Stimulated activated CD8-positive, alpha-beta memory T cell treated with anti-CD3 and anti-CD28 coated beads, Interleukin-4, amount 100 ng/mL, for 1 hour (primary cell): ENCODE measurements at places on chromosomes 11 and 22.

GRCh38 chr11:120057028-120057330, 80.9 kb downstream of the TRIM29 start:
- DNase-seq: no peak

DNA sequence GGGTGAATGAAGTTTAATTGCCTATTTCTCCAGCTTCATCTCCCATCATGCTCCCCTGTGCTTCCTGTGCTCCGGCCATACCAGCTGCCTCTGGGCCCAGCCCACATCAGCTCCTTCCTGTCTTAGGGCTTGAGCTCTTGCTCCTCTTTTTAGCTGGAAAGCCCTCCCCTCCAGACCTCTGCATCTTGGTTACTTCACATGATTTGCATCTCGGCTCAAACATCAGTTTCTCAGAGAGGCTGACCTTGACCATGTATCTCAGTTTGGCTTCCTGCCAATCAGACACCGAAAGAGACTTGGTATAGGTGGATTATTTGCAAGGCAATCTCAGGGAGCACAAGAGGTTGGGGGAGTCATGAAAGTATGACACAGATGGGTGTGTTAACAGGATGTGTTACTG, 73.2 kb upstream of the TIMP3 start:
- no peak for DNase-seq

DNA sequence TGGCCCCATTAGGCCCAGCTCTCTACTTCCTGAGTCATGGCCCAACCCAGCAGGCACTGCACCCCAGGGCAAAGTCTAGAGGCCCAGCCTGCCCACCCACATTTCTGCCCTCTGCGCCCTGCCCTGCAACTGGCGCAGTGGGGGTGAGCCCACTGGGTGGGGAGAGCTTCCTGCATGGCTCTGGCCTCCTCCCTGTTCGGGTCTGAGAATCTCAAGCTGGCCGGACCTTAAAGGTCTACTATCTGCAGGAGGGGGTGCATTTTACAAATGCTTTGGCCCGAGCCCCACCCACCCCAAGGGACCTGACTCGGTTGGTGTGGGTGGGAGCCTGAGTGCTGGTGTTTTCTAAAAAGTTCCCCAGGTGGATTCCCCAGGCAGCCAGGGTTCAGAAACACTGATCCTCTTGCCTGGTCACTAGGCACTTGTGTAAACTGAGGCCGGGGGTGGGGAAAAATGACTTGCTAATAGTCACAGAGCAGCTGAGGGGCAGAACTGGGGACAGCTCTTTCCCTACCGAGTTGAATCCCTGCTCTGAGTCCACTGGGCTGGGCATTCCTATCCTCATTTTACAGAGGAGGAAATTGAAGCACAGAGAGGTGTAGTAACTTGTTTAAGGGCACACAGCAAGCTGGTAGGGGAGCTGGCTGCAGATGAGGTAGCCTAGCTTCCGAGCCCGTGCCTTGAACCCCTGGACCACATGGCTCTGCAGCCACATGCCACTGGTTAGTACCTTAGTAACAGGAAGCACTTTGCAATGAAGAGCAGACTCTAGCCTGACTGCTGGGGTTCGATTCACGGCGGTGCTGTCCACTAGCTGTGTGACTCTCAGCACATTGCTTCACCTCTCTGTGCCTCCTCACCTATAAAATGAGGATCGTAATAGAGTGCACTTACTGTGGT, 36.3 kb downstream of the CD82 start:
- DNase-seq: no peak

- no peak for DNase-seq
These were observed 8.1 kb downstream of the BCL9L start for GRCh38 chr11:118917481-118918127.

DNA sequence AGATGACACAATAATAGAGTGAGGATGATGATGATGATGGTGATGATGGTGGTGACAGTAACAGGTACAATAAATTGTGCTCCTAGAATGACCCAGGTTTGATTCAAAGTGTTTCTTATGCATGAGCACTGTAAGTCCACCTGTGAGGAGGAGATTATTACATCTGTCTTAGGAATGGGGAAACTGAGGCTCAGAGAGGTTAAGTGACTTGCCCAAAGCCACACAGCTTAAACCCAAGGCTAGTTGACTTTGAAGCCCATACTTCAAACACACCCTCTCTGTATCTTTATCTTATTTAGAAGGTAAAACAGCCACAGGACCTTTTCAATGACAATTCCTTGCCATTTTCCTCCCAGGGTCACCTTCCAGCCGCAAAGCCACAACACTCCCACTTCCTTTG, 88.9 kb downstream of the MIAT start:
- no peak for DNase-seq

DNA sequence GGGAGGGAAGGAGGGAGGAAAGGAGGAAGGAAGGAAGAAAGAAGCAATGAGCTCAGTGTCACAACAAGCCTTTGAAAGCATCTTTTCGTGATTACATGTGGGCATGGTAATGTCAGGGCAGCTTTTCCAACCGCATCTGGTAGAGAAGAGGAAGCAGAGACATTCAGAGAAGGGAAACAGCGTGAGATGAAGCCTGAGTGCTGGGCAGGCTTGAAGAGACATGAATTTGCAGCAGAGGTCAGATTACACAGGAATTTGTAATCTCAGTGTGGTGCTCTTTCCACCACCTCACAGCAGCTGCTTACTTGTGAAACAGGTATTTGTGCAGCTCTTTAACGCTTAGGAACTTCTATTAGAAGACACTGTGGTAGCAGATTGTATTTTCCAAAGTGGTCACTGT, 289.5 kb upstream of the C11orf87 start:
- DNase-seq: no peak

DNA sequence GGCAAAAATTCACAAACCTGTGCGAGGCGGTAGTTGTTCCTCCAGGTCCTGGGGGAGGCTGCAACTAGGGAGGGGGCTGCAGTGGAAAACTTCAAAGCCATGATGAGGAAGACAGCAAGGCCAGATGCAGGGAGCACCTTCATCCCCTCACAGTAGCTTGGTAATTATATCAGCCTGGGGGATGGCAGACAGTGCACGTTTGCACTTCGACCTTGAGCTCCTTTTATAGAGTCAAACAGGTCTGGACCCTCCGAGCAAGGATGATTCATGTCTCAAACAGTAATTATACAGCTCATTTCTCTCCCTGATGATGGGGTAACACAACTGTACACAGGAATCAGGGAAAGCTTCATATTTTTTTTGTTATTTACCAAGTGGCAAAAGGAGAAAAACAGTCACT, at the start of gene MMP20:
Gene MMP20, minus strand, starts transcription at position 156 of the 400 bp plus-strand sequence. Its CDS starts 13 bp downstream, at position 143.
- no peak for DNase-seq

DNA sequence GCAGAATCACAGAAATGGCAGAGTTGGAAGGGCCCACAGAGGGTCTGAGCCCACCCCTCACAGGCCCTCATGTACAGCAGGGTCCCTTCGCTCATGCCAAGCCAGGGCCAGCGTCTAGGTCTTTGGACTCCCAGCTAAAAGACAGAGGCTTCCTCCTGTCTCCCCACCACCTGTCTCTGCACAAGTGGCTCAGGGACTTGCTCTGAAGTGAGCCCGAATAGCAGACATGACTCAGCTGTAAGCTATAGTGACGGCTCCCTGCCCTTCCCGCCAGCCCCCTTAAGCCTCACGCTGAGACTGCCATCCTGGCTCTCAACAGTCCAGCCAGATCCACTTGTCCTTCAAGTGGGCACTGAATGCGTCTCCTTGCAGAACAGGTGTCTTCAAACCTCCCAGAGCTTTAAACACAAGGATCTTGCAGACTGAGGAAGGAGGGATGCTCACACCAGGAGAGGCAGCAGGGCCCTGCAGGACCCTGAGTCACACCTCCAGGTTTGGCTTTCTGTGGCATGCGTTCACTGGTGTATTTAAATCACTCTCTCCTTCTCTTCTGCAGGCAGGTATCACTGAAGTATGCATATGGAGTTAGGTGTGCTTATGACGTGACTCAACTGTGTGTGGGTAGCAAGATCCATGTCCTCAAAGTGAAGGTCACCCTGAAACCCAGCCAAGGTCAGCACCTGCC, 154.9 kb downstream of the CACNA1I start:
- DNase-seq: no peak

- no peak for DNase-seq
These were observed 42.9 kb downstream of the IRAG1 start for GRCh38 chr11:10650630-10651029.

DNA sequence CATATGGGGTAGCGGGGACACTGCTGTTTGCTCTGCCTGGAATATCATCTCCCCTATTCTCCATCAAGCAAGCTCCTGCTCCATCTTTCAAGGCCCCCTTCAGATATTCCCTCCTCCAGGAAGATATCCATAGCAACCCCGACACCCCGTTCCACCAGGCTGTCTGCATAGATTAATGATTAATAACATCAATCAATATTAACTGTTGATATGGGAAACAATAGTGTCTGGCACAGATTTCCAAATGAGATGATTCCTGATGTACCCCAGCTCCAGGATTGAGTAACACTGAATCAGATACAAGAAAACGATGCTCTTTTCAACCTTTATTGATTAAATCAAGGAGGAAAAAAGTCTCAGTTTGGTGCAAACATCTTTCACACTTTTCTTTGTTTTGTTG, 7.5 kb upstream of the TPST2 start:
- no peak for DNase-seq

GRCh38 chr11:125433454-125434121, 62.5 kb downstream of the FEZ1 start:
- no peak for DNase-seq

DNA sequence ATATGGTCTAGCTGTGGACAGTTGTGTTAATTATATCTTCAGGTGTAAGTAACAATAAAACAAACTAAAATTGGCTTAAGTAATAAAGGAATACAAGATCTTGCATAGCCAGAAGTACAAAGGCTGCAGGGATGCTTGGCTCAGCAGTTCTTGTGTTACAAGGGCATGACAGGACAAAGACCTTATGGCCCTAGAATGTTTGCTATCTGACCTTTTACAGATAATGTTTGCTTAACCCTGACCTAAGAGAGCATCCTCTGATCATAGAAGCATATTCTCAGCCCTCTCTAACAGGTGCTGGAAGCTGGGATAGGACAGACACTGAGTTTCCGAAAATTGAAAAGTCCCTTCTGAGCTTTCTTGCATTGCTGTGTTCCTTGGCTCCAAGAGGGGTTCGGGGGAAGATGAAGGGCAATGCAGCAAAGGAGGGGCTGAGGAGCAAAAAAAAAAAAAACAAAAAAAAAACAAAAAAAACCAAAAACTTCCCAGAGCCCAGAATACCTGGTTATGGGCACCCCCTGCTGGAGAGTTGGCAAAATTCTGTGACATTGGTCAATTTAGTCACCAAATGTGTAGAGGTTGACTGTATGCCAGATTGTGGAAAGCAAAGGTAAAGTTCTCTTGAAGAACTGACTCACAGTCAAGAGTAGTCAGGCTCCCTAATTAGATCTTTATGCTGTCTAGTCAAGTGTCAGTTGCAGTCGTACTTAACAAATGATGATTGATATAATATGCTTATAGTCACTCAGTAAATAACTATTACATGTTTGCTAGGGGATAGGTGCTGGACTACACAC, 10.4 kb upstream of the HIKESHI start:
- DNase-seq: peak; percentile 23

GRCh38 chr11:126473269-126473668, 117.8 kb downstream of the ST3GAL4 start:
- no peak for DNase-seq

DNA sequence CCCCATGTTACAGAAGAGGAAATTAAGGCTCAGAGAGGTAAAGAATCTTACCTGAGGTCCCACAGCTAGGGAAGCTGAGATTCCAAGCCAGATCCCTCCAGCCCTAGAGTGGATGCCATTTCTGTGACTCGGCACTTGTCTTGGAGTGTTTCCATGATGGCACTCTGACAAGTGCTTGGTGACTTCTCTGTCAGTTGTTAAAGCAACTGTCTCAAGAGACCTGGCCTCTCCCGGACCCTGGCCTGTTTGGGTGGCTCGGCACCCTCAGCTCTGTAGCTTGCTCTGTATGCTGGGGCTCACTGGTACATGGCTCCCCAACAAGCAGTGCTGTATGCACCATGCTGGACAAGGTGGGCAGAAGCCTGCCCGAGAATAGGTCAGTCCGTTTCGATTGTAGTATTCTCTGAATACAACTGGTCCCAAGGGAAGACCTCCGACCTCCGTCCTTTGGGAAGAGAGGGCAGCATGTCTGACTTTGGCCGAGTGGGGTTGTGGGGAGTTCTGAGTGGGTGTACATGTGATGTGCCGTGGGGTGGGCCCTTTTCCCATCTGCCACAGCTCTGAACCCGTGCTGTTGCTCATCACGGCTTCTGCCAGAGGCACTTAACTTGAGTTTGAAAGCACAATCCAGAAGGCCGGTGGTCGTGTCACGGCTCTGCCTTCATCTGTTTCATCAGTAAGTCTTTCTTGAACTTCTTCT, 12.4 kb downstream of the ACO2 start:
- DNase-seq: no peak

GRCh38 chr11:34616830-34617504, 3.9 kb upstream of the EHF start:
- DNase-seq: no peak

- no peak for DNase-seq
These were observed 23.5 kb downstream of the SERGEF start for GRCh38 chr11:17989306-17989705.

- no peak for DNase-seq
These were observed 4.2 kb downstream of the MCM5 start for GRCh38 chr22:35404176-35404575.

DNA sequence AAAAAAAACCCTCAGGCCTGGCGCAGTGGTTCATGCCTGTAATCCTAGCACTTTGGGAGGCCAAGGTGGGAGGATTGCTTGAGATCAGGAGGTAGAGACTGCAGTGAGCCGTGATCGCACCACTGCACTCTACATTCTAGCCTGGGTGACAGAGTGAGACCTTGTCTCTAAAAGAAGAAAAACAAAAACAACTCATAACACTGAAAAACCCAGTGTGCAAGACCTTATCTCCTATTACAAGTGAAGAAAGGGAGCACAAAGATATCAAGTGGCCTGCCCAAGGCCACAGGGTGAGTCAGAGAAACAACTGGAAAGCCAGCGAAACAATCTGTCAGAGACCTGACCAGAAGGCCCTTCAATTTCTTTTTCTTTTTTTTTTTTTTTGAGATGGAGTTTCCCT, 2.5 kb downstream of the TXN2 start:
- DNase-seq: no peak
